ENCODE measurements at places on chromosomes 2 and 18.

- no peak for DNase-seq
Observed at GRCh38 chr18:54558609-54559585, 32.1 kb upstream of the DYNAP start.

DNA sequence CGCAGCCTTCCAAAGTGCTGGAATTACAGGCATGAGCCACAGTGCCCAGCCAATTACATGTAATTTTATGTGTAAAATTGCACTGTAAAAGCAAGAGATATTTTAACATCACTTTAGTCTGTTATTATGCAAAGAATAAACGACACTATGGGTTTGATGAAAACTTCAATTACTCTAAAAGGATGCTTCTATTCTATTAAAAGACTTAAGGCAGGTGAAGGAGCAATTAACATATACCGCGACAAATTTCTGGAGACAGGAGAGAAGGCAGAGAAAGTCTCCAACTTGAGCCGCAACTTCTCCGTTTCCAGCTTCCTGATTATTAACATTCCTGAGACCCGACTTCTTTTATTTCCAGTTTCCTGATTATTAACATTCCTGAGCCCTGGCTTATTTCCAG lies 53.7 kb downstream of the FAM210A start:
- DNase-seq, result no peak

DNA sequence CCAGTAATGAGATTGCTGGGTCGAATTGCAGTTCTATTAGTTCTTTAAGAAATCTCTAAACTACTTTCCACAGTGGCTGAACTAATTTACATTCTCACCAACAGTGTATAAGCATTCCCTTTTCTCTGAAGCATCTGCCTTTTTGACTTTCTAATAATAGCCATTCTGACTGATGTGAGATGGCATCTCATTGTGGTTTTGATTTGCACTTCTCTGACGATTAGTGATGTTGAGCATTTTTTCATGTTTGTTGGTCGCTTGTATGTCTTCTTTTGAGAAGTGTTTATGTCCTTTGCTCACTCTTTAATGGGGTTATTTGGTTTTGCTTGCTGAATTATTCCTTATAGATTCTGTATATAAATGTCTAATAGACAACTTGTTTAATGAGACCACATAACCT lies 69.6 kb upstream of the UGP2 start:
- DNase-seq, result no peak

DNA sequence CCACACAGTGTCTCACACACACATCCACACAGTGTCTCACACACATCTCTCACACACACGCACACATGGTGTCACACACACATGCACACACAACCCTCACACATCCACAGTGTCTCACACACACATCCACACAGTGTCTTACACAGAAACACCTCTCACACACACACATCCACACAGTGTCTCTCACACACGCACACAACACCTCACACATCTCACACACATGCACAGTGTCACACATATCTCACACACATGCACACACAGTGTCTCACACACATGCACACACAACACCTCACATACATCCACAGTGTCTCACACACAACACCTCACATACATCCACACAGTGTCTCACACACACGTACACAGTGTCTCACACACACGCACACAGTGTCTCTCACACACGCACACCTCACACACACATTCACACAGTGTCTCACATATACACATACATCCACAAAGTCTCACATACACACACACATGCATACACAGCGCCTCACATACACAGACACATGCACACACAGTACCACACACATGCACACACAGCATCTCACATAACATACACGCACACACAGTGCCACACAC lies 473.9 kb upstream of the HS6ST1 start:
- DNase-seq, result no peak

DNA sequence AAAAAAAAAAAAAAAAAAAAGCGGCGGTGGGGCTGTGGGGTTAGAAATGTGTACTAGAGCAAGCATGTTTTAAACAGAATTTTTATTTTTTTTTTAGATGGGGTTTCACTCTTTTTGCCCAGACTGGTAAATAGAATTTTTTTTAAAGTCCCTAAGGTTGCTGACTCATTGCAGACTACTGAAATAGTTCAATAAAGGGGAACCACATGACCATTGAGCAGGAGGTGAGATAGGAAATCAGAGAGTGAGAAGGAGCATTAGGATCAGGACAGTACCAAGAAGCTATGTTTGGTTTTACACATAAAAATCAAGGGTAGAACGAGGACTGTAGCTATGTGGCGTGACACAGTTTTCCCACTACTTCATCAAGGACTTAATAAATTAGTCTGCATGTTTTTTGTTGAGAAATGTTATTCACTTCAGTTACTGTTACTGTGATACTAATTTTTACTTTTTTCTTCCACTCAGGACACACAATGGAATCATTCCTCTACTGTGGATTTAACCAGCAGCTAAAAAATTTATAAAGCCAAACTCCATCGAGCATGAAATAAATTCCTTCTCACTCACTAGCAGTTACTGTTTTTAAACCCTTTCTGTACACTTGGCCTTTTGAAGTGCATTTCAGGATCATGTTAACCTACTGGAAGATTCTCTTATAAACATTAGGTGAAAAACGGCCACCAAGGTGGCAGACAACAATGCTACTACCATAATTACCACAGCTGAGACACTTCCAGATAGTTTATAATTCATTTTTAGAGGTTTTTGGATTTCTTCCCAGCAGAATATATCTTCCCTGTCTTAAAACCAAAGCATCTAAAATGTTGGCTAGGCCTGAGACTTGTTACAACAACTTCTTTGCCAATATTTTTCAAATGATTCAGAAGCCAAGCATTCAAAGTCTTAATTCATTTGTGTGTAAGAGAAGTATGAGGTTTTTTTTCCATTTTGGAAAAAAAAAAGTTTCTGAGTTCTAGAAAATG lies 33.2 kb downstream of the LAMA1 start:
- DNase-seq, result no peak

DNA sequence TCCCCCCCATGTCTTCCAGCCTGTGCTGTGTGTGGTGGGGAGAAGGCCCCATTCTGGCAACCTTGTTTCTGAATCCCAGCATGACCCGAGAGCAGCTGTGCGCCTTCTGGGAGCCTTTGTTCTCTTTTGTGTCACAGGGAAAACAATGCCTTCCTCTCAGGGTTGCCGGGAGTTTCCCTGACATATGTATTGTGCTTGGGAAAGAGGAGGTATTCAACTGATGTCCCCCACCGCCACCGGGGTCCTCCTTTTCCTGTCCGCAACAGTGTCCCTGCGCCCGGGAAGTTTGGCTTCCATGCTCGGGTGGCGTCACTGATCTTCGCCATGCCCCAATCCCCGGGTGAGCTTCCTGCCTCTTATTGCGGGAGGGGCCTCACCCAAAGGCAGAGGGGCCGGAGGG lies 77.5 kb upstream of the ASB18 start:
- no peak for DNase-seq

- no peak for DNase-seq
Observed at GRCh38 chr18:78126106-78126505, 853.5 kb upstream of the SALL3 start.

DNA sequence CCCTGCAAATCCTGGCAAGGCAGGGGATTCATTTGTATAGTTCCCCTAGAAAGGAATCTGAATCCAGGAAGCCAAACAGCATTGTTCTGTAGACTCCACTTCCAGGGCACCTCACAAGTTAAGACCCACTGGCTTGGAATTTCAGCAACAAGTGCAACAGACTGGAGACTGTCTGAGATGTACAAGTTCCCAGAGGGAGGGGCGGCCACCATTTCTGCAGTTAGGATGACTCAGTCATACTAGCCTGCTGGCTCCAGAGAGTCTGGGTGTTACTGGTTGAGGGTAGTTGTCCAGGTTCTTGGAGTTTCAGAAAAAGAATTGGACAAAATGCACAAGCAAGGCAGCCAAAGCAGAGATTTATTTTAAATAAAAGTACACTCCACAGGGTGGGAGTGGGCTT lies 384.2 kb downstream of the DSC3 start:
- DNase-seq, result no peak

DNA sequence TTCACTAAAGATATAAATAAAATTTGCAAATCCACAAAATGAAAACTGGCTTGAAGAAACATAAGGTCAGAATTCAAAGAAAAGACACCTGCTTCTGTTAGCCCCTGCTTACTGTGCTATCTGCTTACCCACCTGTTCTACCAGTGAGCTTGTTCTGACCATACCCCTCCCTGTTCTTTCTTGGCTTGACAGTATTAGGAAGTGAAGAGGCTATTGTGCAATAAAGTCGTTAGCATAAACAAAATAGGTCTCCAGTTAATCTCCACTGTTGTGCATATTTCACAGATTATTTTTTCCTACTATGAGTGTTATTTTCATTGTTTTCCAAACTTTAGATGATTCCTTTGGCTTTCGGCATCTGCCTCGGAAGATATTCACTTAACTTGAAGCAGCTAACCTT lies 322.1 kb downstream of the CCDC85A start:
- no peak for DNase-seq

GRCh38 chr2:33706410-33706809 lies 107.3 kb upstream of the FAM98A start:
- DNase-seq, result no peak

- no peak for DNase-seq
Observed at GRCh38 chr2:42708179-42708578, 55.8 kb downstream of the OXER1 start.

- DNase-seq, result no peak
Observed at GRCh38 chr2:111049792-111050640, 70.7 kb upstream of the BCL2L11 start.

DNA sequence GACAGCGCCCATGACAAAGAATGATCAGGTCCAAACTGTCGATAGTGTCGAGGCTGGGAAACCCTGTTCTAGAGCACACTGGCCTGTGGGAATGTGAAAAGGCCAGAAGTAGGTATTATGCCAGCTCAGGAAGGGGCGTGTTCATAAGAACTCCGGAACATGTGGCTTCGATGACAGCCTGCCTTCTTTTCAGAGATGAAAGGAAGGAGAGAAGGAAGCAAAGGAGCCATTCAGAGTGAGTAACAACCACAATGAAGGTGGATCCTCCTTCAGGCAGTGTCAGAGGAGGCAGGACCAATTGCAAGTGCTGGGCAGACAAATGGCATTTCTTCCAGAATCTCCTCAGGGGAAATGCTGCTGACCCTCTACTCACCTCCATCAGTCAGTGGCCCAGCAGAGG lies 58.5 kb downstream of the NCKAP5 start:
- DNase-seq, result no peak

DNA sequence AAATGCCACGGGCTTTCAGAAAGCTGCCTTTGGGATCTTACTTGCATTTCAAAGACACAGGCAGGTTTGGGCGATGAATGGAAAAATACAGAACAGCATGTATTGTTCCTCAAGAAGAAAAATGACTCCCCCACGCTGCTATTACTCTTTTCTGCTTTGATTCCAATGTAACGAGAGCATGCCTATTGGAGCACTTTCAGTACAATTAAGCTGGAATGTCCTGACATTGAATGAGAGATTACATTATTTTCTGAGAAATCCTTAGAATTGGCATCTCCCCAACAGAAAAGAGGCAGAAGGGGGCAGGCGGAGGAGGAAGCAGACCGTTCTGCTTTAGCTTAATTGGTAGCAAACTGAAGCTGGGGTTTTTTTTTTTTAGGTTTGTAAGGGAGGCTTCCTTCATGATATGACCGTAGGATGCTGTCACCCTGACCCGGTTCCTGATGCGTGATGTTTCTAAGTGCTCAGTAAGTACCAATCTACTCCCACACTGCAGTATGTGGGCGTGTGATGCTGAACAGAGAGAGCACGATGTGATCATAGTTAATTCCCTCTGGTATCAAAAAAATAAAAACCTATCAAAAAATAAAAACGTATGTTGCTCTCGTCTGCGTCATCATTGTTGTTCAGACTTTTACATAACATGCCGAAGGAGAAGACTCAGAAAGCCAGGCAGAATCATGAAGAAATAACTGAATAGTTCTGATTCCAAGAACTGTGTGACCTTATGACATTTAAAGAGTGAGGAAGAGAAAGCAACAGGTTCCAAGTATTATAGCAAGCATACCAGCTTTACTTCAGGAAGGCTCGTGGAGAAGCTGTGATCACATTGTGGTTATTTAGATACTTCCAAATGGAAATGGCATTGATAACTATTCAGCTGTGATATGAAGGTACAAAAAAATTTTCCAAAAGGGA lies 40.5 kb downstream of the LONRF2 start:
- DNase-seq, result no peak

- no peak for DNase-seq
Observed at GRCh38 chr2:226578879-226579278, 220.7 kb downstream of the IRS1 start.

- no peak for DNase-seq
Observed at GRCh38 chr2:160440888-160441287, 52.7 kb downstream of the RBMS1 start.

DNA sequence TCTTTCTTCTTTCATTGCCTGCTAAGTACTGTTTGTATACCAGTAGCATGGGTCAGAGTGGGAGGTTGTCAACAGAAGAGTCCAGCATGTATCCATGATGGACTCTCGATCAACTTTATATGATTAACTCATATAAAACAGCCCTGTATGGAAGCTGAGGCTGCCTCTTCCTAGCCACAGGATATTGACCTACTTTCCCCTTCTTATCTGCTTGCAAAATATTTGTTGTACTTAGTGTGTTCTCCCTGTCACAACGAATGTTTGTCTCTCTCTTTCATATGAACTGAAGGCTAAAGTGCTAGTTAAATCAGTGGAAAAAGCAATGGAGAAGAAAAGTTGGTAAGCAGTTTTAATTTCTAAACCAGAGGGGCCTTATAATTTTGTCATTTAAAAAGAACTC lies 17.8 kb downstream of the MYO1B start:
- DNase-seq, result no peak

DNA sequence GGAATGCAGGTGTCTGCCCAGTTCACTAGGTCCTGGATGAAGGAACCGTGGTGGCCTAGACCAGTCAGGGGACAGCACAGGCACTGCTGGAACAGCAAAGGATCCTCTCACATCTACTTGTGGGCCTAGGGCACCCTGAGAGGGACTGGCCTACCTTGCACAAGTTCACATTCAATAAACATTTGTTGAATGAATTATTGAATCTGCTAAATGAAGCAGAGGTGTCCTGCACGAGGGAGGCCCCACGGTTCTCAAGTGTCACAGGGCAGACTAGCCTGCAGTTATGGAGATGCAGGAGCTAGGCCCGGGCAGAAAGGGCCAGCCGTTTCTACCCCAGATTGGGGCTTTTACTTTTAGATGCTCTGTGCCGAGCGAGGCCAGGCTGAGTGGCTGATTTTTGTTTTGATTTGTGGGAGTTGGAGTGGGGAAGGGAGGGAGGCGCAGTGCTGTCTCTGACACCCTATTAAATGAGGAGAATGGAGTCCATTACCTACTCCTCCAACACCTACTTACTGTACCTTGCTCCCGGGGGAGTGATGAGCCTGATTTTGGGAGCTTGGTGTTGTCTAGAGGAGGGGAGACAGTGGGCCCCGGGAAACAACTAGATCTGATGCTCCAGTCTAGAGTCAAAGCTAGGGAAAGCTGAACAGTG lies 18.4 kb downstream of the SH2D6 start:
- no peak for DNase-seq

DNA sequence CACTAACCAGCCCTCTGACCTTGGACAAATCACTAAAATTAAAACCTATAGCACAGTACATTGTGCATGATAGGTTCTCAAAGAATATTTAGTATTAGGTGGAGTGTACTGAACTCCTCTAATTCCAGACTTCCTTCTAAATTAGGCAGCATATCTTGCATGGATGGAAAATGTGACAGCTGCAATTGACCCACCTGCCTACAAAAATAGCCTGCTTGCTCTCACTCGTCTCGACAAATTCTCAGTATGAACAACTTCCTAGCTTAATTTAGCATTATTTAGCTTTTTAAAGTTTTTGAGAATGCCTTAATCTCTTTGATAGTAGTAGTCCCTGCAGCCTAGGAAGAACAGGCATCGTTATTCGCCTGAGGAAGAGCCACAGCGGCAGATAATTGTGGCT lies 482.0 kb downstream of the PIK3C3 start:
- no peak for DNase-seq

All from effector memory CD8-positive, alpha-beta T cell (primary cell).